ENCODE measurements at places on chromosomes 6 and 20.

DNA sequence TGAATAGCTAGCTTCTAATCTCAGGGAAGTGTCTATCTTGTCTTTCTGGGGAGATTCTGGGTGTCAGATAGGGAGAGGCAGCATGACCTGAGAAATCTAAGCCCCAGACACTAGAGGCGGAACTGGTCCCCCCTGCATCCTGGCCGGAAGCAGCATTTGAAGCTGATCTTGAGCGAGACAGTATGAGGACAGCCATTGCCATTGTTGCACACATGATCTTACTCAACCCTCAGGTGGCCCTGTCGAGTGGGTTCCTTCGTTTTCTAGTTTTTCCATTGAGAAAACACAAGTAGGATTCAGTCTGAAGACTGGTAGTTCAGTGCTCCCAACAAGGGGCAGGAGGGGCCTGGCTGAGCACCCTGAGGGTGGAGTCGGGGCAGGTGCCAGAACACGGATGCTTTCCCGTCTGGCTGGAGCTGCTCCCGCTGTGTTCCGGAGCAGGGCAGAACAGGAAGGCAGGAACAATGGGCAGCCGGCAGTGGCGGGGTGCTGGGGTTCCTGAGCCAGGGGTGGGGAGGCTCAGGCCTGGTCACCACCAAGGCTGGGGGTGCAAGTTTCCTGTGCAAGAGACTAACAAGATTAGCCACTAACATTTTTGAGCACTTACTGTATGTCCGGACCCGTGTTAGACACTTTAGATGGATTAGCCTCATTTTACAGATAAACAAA, 7.9 kb upstream of the SDCBP2 start:
- no peak for DNase-seq

DNA sequence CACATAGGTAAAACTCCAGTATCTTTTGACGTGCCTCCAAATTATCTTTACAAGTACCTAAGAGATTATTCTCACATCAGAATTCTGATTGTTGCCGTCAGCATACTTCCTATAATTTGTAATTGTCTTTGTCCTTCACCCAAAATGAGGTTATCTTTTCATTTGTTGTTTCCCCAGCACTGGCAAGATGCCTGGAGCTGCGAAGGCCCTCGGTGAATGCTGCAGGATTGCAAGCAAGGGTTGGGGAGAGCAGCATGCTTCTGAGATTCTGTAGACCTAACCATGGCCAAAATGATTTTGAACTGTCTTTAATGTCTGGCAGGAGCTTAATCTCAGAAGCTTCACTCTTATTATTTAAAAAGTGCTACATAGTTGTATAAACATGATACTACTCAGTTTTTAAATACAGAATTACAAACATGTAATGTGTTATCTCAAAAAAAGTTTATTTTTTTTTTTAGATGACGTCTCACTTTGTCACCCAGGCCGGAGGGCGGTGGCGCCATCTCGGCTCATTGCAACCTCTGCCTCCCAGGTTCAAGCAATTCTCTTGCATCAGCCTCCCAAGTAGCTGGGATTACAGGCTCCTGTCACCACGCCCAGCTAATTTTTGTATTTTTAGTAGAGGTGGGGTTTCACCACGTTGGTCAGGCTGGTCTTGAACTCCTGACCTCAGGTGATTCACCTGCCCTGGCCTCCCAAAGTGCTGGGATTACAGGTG, 88.7 kb downstream of the ELOVL5 start:
- DNase-seq, result no peak

- DNase-seq, result no peak
Observed at GRCh38 chr20:51128198-51128597, 105.3 kb upstream of the KCNG1 start.

GRCh38 chr6:1904466-1904799, 294.7 kb downstream of the FOXC1 start:
- no peak for DNase-seq

- DNase-seq, result no peak
Observed at GRCh38 chr6:151307501-151307900, 67.7 kb downstream of the AKAP12 start.

All from activated T-helper 1 cell treated with anti-CD3 and anti-CD28 coated beads, Interleukin-2, amount 50 U/mL, for 16 hours (primary cell).